GOT3 (cell line): ENCODE measurements at places on chromosomes 2 and 18.

DNA sequence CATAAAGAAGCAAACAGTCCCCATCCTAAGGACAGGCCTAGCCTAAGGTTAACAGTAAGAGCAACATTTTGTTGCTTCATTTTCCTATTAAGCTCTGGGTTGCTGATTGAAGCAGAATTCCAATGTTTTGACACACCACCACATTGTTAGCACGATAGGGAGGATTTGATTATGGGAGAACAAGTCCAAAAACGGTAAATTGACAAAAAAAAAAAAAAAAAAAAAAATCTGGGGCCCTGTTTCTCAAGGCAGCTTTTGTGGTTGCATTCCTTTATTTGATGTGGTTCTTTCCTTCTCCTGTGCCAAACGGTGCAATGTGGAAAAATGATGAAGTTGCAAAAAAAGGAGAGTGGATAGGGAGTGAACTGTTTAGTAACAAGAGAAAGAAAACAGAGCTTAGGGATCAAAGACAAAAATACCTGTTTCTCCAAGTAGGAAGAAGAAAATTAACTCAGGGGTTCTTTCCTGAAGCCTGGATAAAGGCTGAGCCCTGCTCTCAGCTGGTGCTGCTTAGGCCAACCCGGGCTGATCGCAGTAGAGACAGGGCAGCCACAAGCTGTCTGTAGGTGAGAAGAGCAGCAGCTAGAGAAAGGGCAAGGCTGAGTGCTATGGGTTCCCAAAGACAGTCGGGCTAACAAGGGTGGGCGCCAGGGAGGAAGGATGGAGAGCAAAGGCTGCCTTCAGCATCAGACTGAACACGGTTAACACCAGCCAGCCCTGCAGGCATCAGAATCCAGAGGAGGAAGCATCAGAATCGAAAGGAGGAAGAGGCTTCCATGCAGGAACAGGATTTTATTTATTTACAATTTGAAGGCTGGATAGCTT is 167.8 kb upstream of the FOSL2 start:
- DNase-seq = no peak

DNA sequence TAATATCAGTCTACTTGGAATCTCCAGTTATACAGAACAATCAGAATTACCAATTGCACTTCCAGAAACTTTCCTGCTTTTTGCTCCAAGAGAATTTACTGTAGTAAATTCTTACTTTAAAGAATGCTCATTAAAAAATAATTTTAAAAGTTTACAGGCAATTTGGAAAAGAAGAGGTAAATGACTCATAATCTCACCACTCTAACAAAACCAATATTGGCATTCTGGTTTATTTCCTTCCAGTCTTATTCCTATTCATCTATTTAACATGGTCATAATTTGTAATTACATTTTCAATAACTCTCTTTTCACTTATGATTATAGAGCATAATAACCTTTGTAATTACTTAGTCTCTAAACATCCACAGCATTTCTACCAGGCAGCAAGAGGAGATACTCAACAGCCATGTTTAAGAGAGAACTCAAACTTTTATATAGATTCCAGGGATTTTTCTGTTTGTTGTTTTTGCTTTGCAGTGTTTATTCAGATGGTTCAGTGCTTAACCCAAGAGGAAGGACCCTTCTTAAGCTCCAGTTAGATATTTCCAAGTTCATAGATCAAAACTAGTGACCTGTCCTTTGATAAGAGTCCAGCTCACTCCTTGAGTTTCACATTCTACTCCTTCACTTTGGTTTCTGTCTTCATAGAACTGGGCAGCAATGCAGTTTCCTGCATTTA is 464.7 kb downstream of the TXNL1 start:
- DNase-seq = no peak

GRCh38 chr2:204604061-204604460 is 58.8 kb downstream of the PARD3B start:
- no peak for DNase-seq

- no peak for DNase-seq
These were observed 101.0 kb downstream of the UNC80 start for GRCh38 chr2:209872675-209873074.

GRCh38 chr18:32048507-32049091 is 30.0 kb downstream of the RNF125 start:
- DNase-seq = no peak

DNA sequence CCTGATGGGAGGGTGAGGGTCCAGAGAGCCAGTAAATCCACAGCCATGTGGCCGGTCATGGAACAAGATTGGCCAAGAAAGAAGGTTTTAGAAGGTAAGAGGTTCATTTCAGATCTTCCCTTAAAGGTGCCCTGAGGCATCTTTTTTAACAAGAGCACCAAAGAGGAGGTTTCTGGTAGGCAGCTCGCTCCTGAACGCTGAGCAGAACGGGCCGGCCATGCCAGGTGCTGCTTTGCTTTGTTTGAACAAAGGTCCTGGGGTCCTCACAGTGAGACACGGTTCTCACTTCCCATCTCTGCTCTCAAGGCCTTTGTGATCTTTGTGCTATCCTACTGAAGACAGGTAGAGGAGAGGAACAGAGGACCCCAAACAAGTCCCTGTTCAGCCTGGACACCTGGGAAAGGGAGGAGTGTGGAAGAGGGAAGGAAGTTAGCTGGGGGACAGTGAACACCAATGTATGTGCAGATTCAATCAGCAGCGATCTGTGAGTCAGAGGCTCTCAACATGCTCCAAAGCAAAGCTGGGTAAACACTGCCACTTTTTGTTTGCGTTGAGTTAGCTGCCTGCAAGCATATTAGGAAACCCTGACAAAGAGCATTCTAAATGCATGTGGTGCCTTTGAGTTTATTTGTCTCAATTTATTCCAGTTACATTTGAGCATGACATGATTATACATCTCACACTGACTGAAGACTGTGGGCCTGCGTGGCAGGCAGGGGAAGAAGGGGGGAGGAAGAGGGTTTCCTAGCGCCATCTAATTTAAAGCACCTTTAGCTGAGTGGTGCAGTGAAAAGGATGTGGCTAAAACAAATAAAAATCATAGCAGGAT is 102.4 kb downstream of the ASB1 start:
- DNase-seq = no peak

DNA sequence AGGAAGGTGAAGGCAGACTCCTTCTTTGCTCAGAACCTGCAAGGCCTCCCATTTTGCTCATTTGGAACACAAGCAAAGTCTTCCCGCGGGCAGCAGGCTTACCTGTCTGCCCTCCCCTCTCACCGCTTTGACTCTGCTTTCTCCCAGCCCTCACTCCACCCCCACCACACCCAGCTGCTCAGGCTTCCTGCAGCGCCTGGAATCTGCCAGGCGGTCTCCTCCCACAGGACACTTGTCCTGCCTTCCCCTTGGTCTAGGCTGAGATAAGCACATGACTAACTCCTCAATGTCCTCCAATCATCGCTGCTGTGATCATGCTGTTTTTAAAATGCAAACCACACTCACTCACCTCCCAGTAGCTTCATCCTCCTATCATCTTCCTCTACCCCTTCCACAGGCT is 430.0 kb downstream of the ZNF516 start:
- no peak for DNase-seq

DNA sequence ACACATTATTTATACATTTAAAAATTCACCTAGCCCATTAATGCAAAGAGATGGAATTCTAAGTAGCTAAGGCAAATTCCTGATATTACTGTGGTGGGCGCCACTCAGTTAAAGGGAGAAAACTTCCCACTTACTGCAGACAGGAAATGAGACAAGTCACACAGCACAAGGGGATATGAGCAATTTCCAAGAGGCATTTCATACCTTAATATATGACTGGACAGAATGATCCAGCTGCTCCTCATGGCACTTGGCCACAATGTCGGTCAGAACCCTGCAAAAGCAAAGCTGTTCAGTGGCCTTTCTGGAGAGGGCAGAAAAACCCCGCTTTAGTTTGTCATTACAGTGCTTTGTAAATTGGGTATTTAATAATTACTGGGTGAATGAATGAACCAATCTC is 121.4 kb upstream of the CCDC195 start:
- DNase-seq = no peak

DNA sequence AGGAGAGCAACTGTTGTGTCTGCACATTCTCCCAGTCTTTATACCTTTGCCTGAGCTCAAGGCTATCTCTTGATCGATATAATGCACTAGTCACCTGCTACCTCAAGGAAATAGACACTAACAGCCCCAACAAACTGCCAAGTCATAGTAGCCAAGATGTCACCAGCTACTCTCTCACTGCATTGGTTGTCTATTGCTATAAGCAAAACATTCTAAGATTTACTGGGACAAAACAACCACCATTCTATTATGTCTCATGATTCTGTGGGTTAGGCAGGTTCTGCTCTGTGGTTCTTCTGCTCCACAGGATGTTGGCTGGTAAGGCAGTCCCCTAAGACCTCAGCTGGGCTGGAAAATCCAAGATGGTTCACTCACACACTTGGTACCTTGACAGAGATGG is 28.5 kb upstream of the MLPH start:
- no peak for DNase-seq

DNA sequence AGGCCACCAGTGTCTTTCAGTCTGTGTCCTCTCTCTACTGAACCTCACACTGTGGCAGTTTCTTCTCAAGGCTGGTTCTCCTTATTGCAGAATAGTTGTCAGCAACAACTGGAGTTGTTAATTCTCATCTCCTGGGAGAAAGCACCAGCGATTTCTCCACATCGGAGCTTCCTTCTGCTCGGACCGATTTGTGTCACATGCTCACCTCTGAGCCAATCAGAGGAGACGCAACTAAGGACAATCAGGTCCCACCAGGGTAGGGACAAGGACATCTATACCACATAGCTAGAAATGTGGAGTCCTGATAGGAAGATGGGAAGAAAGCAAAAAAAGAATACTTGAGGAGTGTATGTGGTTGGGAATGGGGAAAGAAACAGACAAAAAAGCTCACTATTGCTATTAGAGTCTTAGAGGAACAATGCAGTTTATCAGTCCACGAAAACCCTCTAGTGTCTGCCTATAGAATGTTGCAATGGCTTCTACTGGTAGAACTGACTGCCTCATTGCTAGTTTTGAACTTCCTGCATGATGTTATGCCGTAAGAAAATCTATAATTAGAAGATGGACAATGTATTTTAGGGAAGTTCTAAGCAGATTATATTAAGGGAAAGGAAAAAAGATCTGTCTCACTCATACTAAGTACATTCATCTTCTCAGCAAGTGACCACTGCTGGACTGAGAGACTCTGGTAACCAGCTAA is 169.7 kb downstream of the CDCA7 start:
- no peak for DNase-seq

GRCh38 chr2:127575941-127576432 is 40.5 kb downstream of the MYO7B start:
- DNase-seq = no peak

DNA sequence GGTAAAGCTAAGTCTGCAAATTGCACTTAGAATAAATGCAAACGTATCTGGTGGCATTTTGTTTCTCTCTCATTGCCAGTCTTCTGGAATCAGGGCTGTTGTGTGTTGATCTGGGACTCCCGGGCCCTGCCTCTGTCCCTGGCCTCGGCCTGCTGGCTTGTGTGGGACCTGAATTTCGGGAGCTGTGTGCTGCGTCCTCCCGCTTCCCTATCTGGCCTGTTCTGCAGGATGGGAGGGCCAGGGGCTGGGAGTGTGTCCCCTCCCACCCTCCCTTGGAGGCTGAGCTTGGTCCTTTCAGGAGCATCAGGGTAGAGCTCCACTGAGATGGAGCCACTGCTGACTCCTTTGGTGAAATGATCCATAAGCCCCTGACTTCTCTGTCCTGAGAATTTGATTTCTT is 118.5 kb downstream of the ACKR3 start:
- DNase-seq = no peak

DNA sequence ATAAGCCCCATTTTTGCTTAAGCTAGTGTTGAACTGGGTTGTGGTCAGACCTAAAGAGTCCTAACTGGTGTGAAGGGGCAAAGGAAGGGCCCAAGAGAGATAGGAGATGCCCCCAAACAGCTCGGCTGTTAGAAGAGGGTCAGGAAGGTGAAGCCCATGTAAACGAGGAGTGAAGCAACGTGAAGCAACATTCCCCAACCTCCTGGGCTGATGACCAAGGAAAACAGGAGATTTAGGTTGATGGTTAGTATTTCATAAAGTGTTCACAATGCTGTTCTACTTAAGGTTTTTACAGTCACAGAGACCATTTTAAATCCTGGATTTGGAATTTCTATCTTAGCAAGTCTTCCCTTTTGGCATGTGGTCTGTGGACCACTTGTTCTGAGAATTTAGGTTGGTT is 144.0 kb upstream of the SERPINE2 start:
- no peak for DNase-seq

- no peak for DNase-seq
These were observed 110.3 kb downstream of the SMAD7 start for GRCh38 chr18:48840491-48840877.

DNA sequence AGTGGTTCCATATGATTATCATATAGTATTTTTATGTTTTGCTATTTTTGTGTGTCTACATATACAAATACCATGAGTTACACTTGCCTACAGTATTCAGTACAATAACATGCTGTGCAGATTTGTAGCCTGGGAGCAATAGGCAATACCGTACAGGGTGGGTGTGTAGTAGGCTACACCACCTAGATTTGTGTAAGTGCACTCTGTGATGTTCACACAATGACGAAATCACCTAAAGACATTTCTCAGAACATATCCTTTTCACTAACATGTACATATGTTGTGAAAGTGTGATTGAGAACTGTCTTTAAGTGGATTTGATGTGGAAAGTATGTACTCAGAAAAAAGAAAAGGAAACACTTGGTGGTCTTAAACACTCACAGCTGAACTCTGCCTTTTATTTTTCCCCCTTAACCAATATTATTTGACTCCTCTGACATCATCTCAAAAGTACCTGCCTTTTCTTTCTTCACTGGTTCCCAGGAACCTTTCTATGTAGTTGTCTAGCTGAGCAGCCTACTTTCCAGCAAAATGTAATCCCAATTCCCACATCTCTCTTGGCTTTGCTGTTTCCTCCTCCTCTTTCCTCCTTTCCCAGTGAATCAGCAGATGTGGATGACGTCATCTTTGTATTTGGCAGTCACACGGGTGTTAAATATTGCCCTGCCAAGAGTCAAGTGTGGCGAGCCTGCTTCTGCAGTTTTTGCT is 47.7 kb downstream of the OSBPL6 start:
- no peak for DNase-seq

GRCh38 chr2:197453914-197454398 is 604 bp downstream of the COQ10B start:
- DNase-seq = no peak

- no peak for DNase-seq
These were observed 21.3 kb downstream of the PLEKHB2 start for GRCh38 chr2:131126436-131126835.

DNA sequence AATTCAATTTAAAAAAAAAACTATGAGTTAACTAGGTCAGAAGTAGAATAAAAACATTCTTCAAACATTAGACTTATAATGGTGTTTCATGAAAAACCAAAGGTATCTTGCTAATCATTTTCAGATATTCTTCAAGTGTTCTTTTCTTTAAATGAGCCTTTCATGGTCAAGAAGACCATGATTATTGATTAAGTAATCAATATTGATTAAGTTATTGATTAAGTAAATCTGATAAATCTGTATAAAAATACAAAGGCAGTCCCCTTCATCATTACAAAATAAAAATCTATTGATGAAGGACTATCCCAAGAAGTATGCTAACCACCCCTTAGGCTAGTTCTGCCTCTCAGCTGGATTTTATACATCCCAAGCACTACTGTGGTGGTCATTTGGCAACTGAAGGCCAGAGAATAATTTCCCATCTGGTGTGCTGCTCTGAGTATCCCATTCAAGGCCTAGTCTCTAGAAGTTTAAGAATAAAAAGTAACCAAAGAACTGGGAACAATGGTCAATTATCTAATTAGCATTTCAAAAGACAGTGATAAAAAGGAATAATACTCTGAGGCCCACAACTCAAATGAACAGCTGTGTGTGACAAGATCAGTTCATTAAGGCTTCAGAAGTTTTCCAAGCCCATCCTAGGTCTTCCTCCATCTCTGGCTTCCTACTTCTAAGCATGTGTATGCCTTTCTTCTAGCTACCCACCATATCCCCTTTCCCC is 63.5 kb downstream of the TCF4 start:
- no peak for DNase-seq
